ENCODE measurements at places on chromosomes 13 and 19. TPM values are rescaled to one million over a fixed set of nuclear protein-coding genes. Genes with fewer than 3 reads are reported as not detected.

Gene PRDX2
- total RNA-seq = 357 TPM

DNA sequence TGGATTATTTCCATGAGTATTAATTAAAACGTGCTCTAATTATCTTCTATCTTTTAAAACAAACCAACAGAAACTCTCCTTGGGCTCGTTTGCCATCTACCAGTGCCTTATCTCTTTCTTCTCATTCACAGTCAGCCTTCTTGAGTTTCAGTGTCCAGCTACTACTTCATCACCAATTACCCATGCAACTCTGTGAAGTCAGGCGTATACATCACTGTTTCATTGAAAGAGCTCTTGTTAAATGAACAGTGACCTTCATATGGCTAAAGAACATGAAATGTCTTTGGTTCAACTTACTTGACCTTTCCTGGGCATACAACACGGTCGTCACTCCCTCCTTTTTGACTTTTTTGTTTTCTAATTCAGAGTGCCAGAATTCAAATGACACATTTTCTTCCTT is 5.2 kb upstream of the IFT88 start:
- no peaks in the 10 kb centered on the region for H3K27me3 ChIP-seq
- H3K36me3 ChIP-seq = no peaks in the 10 kb centered on the region
- no peak overlapping the region for H3K4me3 ChIP-seq
- no peak overlapping the region for H3K27ac ChIP-seq
- peaks cover 8% of the 10 kb centered on the region for H3K4me1 ChIP-seq

DNA sequence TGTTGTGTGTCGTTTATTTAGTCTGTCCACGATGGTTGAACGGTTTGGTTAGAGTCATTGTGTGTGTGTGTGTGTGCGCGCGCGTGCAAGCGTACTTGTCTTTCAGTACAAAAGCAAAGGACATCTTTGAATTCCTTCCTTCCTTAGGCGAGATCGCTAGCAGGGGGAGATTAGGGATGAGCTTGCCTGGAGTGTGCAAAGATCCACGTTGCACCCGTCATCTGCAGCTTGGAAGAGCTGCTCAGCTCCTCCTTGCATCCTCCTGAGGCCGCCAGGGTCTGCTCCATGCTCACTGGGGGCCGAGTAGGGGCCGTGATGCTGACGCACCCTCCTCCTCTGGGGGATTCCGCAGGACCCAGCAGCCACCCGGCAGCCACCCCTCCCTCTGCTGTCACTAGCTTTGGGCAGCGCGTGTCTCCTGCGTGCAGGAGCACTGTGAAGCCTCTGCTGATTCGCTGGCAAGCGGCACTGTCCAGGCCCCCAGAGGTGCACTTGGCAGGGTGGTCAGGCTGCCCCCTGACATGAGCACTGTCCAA is 137.3 kb downstream of the KDM4B start:
- no peaks in the 10 kb centered on the region for H3K27me3 ChIP-seq
- H3K27ac ChIP-seq = no peak overlapping the region
- H3K4me3 ChIP-seq = no peak overlapping the region

DNA sequence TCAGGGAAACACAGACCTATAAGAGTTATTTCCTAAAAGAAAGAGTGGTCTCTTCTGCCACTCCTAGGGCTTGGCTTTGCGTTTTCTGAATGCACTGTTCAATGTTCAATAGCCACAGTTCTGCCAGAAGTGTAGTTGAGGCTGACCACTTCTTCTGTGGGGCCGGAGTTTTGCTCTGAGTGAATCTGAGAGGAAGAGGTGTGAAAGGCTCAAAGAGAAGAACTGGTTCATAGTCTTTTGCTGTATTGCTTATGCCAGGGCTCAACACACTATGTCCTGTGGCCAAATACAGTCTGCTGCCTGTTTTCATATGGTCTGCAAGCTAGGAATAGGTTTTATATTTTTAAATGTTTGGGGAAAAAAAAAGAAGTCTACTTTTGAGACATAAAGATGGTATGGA is 128.2 kb downstream of the STOML3 start:
- H3K4me1 ChIP-seq = no peaks in the 10 kb centered on the region
- H3K27me3 ChIP-seq = no peaks in the 10 kb centered on the region
- no peak overlapping the region for H3K27ac ChIP-seq

- H3K27me3 ChIP-seq = peaks cover 6% of the 10 kb centered on the region
- H3K4me3 ChIP-seq = no peak overlapping the region
- DNase-seq = no peak
- H3K27ac ChIP-seq = no peak overlapping the region
- H3K4me1 ChIP-seq = peaks cover 4% of the 10 kb centered on the region
- H3K36me3 ChIP-seq = no peaks in the 10 kb centered on the region
These were observed 22.7 kb upstream of the KCTD15 start for GRCh38 chr19:33773704-33774624.

DNA sequence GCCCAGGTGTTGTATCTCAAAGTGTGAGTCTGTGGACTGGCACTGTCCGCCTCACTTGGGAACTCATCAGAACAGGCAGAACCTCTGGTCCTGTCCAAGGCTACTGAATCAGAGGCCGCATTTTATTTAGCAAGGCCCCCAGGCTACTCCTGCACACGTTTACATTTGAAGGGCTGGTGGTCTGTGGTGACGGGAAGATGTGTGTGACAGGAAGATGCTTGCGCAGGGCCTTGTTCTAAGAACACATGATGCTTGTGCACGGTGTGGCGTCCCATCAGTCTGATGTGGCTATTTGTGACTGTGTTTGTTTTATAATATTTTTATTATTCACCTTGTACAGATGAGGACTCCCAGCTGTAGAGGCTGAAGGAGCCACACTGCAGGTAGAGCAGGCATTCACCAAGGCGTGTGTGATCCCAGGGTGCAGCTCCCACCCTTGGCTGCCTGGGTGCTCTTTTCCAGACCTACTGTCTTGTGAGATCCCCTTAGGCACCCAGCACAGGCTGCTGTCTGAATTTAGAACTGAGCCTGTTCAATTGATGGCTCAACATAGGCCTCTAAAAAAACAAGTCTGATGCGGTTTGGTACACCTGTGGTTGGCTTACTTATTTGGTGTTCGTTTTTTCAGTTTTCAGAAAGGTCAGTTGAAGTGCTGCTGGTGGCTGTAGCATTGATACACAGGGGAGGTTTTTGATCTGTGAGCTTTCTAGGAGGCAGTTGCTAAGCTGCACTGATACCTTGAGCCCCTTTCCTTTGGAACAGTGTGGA is 3.1 kb downstream of the SLC25A15 start:
- H3K27ac ChIP-seq = no peak overlapping the region
- no peaks in the 10 kb centered on the region for H3K36me3 ChIP-seq
- no peaks in the 10 kb centered on the region for H3K27me3 ChIP-seq
- no peak for DNase-seq
- no peak overlapping the region for H3K4me3 ChIP-seq

DNA sequence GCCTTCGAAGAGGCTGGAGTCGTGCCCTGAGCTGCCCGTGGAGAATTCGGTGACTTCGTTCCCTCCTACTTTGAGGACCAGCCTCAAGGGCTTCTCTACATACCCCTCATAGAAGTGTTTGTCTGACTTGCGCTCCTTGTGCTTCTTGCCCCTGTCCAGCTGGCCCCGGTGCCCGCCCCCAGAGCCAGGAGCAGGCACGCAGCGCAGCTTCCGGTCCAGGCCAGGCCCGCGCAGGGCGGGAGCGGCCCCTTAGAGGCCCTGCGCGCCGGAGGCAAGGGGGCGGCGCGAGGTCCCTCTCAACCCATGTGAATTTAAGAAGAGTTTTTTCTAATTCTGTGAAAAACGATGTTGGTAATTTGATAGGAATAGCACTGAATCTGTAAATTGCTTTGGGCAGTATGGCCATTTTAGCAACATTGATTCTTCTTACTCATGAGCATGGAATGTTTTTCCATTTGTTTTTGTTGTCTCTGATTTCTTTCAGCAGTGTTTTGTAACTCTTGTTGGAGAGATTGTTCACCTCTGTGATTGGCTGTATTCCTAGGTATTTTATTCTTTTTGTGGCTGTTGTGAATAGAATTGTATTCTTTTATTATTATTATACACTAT is 46.9 kb upstream of the SOX21 start:
- H3K27ac ChIP-seq = no peak overlapping the region
- H3K36me3 ChIP-seq = no peaks in the 10 kb centered on the region
- H3K4me3 ChIP-seq = no peak overlapping the region
- DNase-seq = no peak
- H3K4me1 ChIP-seq = no peaks in the 10 kb centered on the region

- DNase-seq = no peak
- no peaks in the 10 kb centered on the region for H3K27me3 ChIP-seq
- no peak overlapping the region for H3K4me3 ChIP-seq
- H3K36me3 ChIP-seq = no peaks in the 10 kb centered on the region
These were observed 9.8 kb downstream of the DDX39A start for GRCh38 chr19:14409146-14410023.

Gene ICAM4
- not detected for total RNA-seq

GRCh38 chr13:100197591-100198365 is 108.9 kb downstream of the PCCA start:
- no peaks in the 10 kb centered on the region for H3K27me3 ChIP-seq
- peak overlapping the region; percentile 63 for H3K27ac ChIP-seq
- peaks cover 20% of the 10 kb centered on the region for H3K4me1 ChIP-seq
- no peak overlapping the region for H3K4me3 ChIP-seq
- DNase-seq = peak; percentile 46

Gene CEACAM3
- 1.6 TPM for total RNA-seq

DNA sequence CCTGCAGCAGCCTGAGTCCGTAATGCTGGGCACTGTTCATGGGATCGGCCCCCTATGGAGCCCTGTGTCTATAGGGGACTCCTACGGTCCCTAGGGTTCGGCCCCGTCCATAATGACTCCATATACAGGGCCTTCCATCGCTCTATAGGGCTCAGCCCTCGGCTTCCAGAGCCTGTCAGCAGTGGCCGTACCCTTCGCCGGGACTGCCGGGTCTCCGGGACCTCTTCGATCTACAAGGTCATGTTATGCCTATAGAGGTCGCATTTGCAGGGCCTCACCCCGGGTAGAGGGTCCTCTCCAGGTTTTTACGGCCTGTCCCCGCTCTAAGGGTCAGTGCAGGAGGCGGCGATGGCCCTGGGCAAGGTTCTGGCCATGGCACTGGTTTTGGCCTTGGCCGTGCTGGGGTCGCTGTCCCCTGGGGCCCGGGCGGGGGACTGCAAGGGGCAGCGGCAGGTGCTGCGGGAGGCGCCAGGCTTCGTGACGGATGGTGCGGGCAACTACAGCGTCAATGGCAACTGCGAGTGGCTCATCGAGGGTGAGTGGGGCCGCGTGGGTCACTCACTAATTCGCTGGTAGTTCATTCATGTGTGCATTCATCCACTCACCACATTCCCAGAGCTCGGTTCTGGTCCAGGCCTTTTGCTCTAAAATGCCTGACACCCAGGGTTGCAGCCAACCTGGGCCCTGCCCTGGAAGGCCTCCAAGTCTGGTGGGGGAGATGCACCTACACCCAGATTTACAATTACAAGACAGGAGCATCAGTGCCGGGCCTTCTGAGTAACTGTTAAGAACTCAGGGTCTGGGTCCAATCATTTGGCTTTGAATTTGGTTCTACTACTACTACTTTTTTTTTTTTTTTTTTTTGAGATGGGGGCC is 699 bp downstream of the MEGF8 start:
- H3K36me3 ChIP-seq = no peaks in the 10 kb centered on the region
- peak overlapping the region; percentile 73 for H3K27ac ChIP-seq
- H3K4me1 ChIP-seq = peaks cover 39% of the 10 kb centered on the region
- H3K27me3 ChIP-seq = peaks cover 36% of the 10 kb centered on the region
- no peak for DNase-seq
- peak overlapping the region; percentile 93 for H3K4me3 ChIP-seq

DNA sequence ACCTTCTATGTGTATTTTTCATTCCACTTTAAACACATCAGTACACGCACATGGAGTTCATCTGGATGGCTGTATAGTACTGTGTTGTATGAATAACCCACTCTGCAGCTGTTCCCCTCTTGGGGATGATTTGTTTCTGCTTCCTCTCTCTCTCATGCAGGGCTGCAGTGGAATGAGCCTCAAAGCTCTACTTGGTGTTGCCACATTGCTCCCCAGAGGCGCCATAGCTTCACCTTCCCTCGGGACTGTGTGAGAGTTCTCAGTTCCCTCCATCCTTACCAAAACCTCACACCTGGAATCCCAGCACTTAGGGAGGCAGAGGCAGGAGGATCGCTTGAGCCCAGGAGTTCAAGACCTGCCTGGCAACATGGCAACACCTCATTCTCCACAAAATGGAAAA is 28.4 kb upstream of the GPR183 start:
- H3K4me3 ChIP-seq = no peak overlapping the region
- no peaks in the 10 kb centered on the region for H3K4me1 ChIP-seq
- no peak overlapping the region for H3K27ac ChIP-seq
- no peak for DNase-seq

DNA sequence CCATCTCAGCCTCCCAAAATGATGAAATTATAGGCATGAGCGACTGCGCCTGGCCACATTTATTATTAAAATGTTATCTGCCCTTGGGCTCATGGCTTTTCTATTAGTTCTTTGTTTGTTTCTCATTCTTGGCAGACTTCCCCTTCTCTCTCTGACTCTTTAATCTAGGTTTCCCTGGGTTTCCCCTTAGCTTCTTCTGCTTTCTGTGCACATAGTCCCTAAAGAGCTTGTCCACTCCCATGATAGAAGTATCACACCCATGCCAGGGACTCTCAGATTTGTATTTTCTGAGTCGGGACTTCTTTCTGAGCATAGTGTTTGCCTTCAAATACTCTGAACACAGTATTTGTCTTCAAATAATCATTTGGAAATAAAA is 38.6 kb upstream of the ITM2B start:
- no peaks in the 10 kb centered on the region for H3K36me3 ChIP-seq
- no peak overlapping the region for H3K27ac ChIP-seq
- H3K4me3 ChIP-seq = no peak overlapping the region
- H3K4me1 ChIP-seq = no peaks in the 10 kb centered on the region
- H3K27me3 ChIP-seq = no peaks in the 10 kb centered on the region

Gene CELF5
- 0.48 TPM for total RNA-seq

DNA sequence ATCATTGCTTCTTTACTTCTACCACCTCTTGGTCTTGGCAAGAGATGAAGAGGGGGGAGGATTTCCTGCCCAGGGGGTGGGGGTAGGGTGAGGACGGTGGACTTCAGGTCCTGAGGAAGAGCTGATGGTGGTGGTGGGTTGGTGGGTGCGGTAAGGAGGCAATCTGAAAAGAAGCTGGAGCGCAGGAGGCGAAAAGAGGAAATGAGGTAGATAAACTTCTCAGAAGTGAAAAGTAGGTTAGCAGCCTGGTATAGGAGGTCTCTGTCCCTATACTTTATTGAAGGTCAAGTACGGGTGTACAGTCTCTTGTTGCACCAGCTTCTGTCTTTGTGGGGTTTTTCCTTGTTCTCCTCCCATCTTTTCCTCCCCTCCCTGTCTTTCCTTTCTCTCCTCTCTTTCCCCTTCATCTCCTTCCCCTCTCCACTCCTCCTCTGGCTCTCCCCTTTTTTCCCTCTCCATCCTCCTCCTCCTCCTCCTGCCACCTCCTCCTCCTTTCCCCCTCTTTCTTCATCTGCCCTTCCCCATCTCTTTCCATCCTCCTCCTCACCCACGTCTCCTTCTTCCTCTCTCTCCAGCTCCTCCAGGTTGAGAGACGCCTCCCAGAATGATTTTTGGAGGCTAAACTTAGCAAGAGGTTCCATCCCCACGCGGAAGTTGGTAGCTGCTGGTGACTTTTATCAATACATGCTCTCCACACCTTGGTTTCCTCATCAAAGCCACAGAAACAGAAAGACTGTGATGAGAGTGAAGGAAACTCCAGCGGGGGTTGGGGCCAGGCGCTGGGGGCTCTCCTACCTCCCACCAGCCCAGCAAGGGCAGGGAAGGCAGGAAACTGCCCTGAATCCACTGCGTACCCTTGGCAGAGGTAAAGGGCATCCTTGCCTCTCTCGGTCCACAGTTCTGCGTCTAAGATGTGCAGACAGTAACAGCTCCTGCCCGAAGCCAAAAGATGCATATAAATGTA is 15.3 kb downstream of the TNFSF14 start:
- no peaks in the 10 kb centered on the region for H3K36me3 ChIP-seq
- peak overlapping the region; percentile 12 for H3K27ac ChIP-seq
- peak; percentile 42 for DNase-seq

Gene VSTM1
- total RNA-seq = not detected

Gene NLRP4
- not detected for total RNA-seq

Gene ZNF418
- total RNA-seq = 4.6 TPM

Gene ZNF90
- 3.4 TPM for total RNA-seq

Measured in transverse colon (tissue), 4 donors.